Foreskin keratinocyte (primary cell): ENCODE measurements at places on chromosomes 12 and 14. TPM values are rescaled to one million over a fixed set of nuclear protein-coding genes. Genes with fewer than 3 reads are reported as not detected.

KLRC4 gene
- total RNA-seq = not detected in 2 replicates

AMIGO2 gene
- 68.7 and 92.9 TPM in 2 replicates for total RNA-seq

RND1 gene
- total RNA-seq = 0.07 and 0.11 TPM in 2 replicates

ACOT2 gene
- total RNA-seq = 3.9 and 5.2 TPM in 2 replicates

GLS2 gene
- 0.53 and 0.65 TPM in 2 replicates for total RNA-seq

ZBTB42 gene
- 2.3 TPM in 2 replicates for total RNA-seq

KRT6B gene
- total RNA-seq = 167 and 323 TPM in 2 replicates

PTPRB gene
- 0.71 and 0.88 TPM in 2 replicates for total RNA-seq

DPPA3 gene
- not detected in 2 replicates for total RNA-seq

KRT80 gene
- 2.5 and 5.3 TPM in 2 replicates for total RNA-seq

GPX2 gene
- 2.5 and 5.4 TPM in 2 replicates for total RNA-seq

SERPINA10 gene
- not detected in 2 replicates for total RNA-seq

FGF6 gene
- not detected in 2 replicates for total RNA-seq

DCN gene
- total RNA-seq = 0.18 and 0.48 TPM in 2 replicates
